ENCODE measurements at places on chromosomes 3 and 15. TPM values are rescaled to one million over a fixed set of nuclear protein-coding genes. Genes with fewer than 3 reads are reported as not detected.

- H3K27ac ChIP-seq, result no peak overlapping the region
- no peaks in the 10 kb centered on the region for H3K36me3 ChIP-seq
- no peak for DNase-seq
- no peak overlapping the region for H3K4me3 ChIP-seq
- peaks cover 5% of the 10 kb centered on the region for H3K27me3 ChIP-seq
- H3K4me1 ChIP-seq, result no peaks in the 10 kb centered on the region
These were observed 391.4 kb downstream of the KCNH8 start for GRCh38 chr3:19539518-19540392.

Gene DPPA2
- total RNA-seq, result not detected

DNA sequence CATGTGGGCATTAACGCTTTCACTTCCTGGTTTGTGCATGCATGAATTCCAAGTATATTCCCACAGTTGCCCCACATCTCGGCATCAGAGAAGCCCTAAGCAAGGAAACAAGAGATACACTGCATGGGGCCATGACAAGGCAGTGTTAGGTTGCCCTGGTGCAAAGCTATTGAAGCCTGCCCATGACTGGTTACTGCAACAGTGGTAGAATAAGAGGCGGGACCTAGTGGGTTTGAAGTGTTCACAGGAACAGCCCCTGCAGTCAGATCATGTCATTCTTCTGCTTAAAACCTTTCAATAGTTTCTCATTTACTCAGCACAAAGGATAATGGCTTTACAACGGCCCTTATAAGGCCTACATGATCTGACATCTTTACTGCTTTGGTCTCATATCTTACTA is 80.9 kb upstream of the TOPAZ1 start:
- peaks cover 1% of the 10 kb centered on the region for H3K36me3 ChIP-seq
- peaks cover 49% of the 10 kb centered on the region for H3K27me3 ChIP-seq
- no peaks in the 10 kb centered on the region for H3K4me1 ChIP-seq
- H3K4me3 ChIP-seq, result no peak overlapping the region
- no peak overlapping the region for H3K27ac ChIP-seq

DNA sequence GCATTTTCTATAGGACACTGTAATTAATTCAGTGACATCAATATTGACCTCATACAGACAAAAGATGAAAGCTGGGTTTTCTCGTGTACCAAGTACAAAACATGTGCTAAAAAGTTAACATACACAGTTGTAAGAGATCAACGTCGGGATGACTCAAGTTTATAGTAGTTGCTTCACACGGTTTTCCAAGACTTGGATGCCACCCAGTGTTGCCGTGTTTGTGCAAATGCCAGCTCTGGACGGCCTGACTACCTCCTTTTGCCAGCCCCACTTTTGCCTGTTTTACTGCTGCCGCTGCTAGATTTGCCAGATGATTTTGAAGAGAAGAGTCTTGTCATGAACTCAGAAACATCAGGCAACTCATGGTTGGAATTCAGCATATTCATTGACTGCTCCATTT is 17.6 kb downstream of the EMC7 start:
- no peaks in the 10 kb centered on the region for H3K4me1 ChIP-seq
- no peak for DNase-seq
- H3K36me3 ChIP-seq, result peaks cover 19% of the 10 kb centered on the region
- no peak overlapping the region for H3K4me3 ChIP-seq
- no peak overlapping the region for H3K27ac ChIP-seq
- H3K27me3 ChIP-seq, result no peaks in the 10 kb centered on the region

Gene TMEM108
- 7.1 TPM for total RNA-seq

- H3K4me1 ChIP-seq, result no peaks in the 10 kb centered on the region
- H3K36me3 ChIP-seq, result no peaks in the 10 kb centered on the region
- H3K27me3 ChIP-seq, result peaks cover 37% of the 10 kb centered on the region
- no peak overlapping the region for H3K4me3 ChIP-seq
- no peak for DNase-seq
These were observed 38.7 kb upstream of the SNRK start for GRCh38 chr3:43247561-43248184.

GRCh38 chr15:79656151-79657000 is 224.2 kb downstream of the MINAR1 start:
- peaks cover 12% of the 10 kb centered on the region for H3K4me1 ChIP-seq
- no peak overlapping the region for H3K27ac ChIP-seq
- no peaks in the 10 kb centered on the region for H3K27me3 ChIP-seq

Gene LRRC2
- 2.2 TPM for total RNA-seq

DNA sequence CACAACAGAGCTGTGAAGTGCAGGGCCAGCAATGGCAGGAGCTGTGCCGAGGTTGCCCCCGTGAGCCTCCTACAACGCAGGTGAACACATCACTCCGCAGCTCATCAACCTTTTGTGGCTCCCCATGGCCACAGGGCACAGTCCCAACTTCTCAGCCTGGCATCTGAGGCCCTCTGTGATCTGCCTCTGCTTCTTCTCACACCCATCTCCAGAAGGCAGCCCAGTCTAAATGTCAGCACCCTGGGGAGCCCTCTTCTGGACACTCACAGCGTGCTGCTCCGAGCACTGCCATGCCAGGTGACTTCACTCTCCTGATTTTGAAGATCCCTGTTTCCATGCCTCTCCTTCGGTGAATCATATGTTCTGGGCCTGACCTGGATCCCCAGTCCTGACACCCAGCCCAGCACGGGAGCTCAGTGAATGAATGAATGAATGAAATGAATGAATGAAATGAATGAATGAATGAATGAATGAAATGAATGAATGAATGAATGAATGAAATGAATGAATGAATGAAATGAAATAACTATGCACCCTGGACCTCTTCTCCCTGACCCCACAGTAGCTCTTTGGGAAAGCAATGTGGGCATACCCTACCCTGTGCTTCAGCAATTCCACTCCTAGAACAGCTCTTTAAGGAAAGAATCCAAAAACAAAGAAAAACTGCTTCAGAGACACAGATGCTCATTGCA is 17.9 kb upstream of the SKIC8 start:
- no peaks in the 10 kb centered on the region for H3K27me3 ChIP-seq
- H3K36me3 ChIP-seq, result no peaks in the 10 kb centered on the region
- H3K4me1 ChIP-seq, result peaks cover 5% of the 10 kb centered on the region
- no peak for DNase-seq

- no peak overlapping the region for H3K27ac ChIP-seq
- H3K4me3 ChIP-seq, result no peak overlapping the region
- H3K27me3 ChIP-seq, result no peaks in the 10 kb centered on the region
- no peaks in the 10 kb centered on the region for H3K36me3 ChIP-seq
- H3K4me1 ChIP-seq, result peaks cover 49% of the 10 kb centered on the region
These were observed 85.3 kb upstream of the CFAP20DC start for GRCh38 chr3:59135096-59135495.

DNA sequence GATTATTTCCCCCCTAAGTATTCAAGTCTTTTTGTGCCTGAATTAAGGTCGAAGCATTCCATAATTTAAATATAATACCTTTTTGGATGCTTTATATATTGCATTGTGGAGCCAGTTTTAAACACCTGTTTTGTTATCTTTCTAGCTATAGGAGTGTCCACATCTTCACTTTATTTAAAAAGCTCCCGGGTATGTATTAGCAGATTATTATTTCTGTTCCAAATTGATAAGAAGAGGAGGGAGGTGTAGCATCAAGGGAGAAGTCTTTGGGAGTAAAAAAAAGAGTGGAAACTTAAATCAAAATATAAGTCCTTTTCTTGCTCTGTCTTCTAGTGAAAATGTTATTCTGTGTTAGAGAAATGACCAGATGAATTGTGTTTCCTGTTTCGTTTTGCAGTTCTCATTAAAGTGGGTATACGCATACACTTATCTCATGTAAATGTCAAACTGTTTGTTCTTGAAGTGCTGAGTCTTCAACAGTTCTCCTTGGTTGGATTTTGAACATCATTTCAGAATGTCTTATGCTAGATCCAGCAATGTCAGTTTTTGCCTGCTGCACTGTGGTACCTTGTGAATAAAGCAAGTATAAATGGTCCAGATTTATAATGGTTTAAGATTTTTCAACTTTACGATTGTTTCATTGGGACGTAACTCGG is 105.8 kb downstream of the FNDC3B start:
- peaks cover 72% of the 10 kb centered on the region for H3K4me1 ChIP-seq
- no peaks in the 10 kb centered on the region for H3K27me3 ChIP-seq
- H3K4me3 ChIP-seq, result no peak overlapping the region
- peaks cover 19% of the 10 kb centered on the region for H3K36me3 ChIP-seq

- no peak overlapping the region for H3K4me3 ChIP-seq
- no peak overlapping the region for H3K27ac ChIP-seq
- no peak for DNase-seq
- H3K36me3 ChIP-seq, result no peaks in the 10 kb centered on the region
- peaks cover 8% of the 10 kb centered on the region for H3K4me1 ChIP-seq
- no peaks in the 10 kb centered on the region for H3K27me3 ChIP-seq
These were observed 10.5 kb upstream of the BUB1B start for GRCh38 chr15:40150163-40150925.

Gene PODXL2
- 10.8 TPM for total RNA-seq

- no peaks in the 10 kb centered on the region for H3K4me1 ChIP-seq
- no peaks in the 10 kb centered on the region for H3K27me3 ChIP-seq
- H3K4me3 ChIP-seq, result no peak overlapping the region
- H3K27ac ChIP-seq, result no peak overlapping the region
- peaks cover 20% of the 10 kb centered on the region for H3K36me3 ChIP-seq
These were observed 31.1 kb downstream of the RBM15B start for GRCh38 chr3:51422211-51422610.

GRCh38 chr3:74787011-74787410 is 172.6 kb upstream of the CNTN3 start:
- no peaks in the 10 kb centered on the region for H3K36me3 ChIP-seq
- H3K4me1 ChIP-seq, result no peaks in the 10 kb centered on the region
- DNase-seq, result no peak
- H3K27me3 ChIP-seq, result peaks cover 4% of the 10 kb centered on the region

DNA sequence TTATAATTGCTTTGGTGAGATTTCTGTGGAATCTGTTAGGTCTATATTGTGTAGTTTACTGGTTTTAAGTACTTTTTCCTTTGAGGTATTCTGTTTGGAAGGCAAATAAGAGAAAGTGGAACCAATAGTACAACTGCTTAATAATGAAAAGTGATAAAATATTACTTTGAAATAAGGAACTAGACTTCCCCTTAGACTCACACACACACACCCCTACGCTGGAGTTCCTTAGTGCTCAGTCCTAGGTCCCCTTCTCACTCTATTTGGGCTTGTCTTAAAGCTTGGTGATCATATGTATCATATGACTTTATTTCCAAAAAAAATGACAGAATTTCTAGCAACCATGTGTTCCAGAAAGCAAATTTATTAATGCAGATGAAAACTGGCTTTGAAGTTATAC is 494.0 kb upstream of the TGFBR2 start:
- no peak overlapping the region for H3K27ac ChIP-seq
- H3K36me3 ChIP-seq, result no peaks in the 10 kb centered on the region

Gene SMAD6
- total RNA-seq, result 29.0 TPM

DNA sequence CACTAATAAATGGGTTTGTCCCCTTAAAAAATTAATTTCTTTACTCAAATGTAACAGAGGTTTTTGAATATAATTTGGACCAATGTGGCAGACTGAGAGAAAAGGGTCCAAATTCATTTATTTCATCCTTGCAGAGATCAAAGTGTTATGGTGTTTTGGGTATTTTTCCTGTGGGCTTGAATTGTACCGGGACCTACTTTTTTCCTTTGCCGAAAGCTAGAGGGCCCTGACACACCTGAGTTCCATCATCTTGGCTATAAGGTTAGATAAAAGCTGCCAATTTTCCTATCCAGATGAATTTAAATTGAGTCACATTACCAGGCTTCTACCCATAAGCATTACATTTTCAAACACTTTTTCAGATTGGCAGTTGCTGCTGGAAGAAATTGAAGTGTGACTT is 908 bp downstream of the CCNB2 start:
- H3K27ac ChIP-seq, result peak overlapping the region; percentile 95
- no peaks in the 10 kb centered on the region for H3K27me3 ChIP-seq
- no peak for DNase-seq
- H3K4me1 ChIP-seq, result peaks cover 12% of the 10 kb centered on the region
- peaks cover 5% of the 10 kb centered on the region for H3K36me3 ChIP-seq

DNA sequence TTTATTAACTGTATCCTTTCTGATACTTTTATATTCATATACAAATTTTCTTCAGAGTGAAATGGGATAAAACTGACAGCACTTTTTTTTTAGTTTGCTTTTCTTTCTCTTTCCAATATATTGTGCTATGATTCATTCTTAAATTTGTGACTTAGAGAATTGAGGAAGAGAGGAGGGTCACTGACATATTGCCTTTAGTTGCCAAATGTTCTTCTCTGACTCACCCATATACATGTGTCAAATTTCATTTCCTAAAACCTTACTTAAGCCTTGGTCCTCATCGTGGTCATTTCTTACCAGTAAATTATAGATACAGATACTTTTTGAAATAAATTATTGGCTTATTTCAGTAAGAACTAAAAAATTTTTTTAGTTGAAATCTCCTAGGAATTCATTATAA is 53.9 kb downstream of the CLASP2 start:
- no peak for DNase-seq
- H3K4me3 ChIP-seq, result no peak overlapping the region
- peaks cover 1% of the 10 kb centered on the region for H3K36me3 ChIP-seq

- no peak for DNase-seq
- H3K4me3 ChIP-seq, result no peak overlapping the region
- peaks cover 2% of the 10 kb centered on the region for H3K36me3 ChIP-seq
- peaks cover 27% of the 10 kb centered on the region for H3K27me3 ChIP-seq
These were observed 237.4 kb upstream of the CTDSPL start for GRCh38 chr3:37624276-37624675.

DNA sequence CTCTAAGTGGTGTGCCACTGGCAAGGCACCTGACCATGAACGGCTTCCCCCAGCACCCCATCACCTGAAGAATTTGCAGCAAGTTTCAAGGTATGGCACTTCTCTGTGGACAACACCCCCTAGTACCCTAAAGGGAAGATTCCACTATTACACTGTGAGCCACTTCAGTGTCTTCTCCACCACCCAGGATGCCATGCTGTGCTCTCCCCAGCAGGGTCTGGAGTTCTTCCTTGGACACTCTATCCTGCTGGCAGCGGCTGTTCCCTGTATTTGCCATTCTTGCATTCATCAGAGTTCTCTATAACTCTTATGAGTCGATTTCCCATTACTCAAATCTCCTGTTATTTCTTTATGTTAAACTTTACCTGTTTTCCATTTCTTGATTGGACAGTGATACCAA is 33.9 kb upstream of the RNU6-1 start:
- no peak for DNase-seq
- no peak overlapping the region for H3K4me3 ChIP-seq
- H3K27ac ChIP-seq, result no peak overlapping the region
- peaks cover 2% of the 10 kb centered on the region for H3K36me3 ChIP-seq

Gene CCDC80
- total RNA-seq, result 1,574 TPM

GRCh38 chr15:67110958-67111864 is 45.8 kb downstream of the SMAD3 start:
- H3K36me3 ChIP-seq, result peaks cover 3% of the 10 kb centered on the region
- H3K27me3 ChIP-seq, result no peaks in the 10 kb centered on the region

DNA sequence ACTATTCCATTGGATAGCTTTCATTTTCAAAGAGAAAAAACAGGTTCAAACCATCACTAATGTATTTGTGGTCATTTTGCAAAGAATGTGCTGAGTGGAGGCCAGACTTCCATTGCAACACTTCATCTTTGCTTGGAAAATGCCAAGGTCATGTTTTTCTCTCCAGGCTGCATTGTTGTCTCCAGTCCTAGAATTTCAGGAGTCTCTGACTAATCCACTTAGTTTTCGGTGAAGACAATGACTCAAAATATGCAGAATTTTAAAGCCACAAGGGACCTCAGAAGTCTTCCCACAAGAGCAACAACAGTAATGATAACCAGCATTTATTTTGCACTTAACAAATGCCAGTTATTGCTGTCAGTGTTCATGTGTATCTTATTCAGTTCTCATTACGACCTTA is 277.0 kb downstream of the RYR3 start:
- no peaks in the 10 kb centered on the region for H3K36me3 ChIP-seq
- no peak overlapping the region for H3K4me3 ChIP-seq
- no peak overlapping the region for H3K27ac ChIP-seq
- peaks cover 14% of the 10 kb centered on the region for H3K27me3 ChIP-seq
- DNase-seq, result no peak
